Right forelimb (tissue), 1 donor: ENCODE measurements at places on chromosomes 7 and 10.

GRCh38 chr7:110568932-110569331 is 522.0 kb upstream of the LRRN3 start:
- no peak for DNase-seq

DNA sequence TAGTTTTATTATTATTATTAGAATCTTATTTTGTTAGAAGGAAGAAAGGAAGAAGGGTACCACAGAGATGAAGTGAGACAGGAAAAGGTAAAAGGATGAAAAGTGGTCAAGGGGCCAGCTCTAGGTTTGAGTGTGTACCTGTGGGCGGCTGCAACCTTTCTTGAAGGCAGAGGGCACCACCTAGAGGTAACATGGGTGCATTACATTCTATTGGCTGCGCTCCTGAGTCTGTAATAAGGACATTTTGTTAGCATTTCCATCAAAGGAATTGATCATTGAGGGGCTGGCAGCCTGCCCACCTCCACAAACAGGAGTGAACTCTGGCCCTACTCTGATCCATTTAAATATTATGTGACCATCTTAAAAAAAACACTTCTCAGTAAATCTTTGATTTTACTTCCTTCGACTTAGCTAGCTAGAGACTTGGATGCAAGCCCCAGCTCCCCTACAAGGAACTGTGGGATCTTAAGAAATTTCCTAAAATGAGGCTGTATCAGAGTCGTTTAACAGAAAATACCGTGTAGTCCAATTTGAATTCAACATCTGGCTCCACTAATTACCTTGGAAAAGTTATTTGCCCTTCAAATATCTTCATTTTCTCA is 610.4 kb downstream of the IPMK start:
- DNase-seq = peak; percentile 45

GRCh38 chr10:11810313-11810766 is 12.8 kb upstream of the PROSER2 start:
- DNase-seq = no peak

DNA sequence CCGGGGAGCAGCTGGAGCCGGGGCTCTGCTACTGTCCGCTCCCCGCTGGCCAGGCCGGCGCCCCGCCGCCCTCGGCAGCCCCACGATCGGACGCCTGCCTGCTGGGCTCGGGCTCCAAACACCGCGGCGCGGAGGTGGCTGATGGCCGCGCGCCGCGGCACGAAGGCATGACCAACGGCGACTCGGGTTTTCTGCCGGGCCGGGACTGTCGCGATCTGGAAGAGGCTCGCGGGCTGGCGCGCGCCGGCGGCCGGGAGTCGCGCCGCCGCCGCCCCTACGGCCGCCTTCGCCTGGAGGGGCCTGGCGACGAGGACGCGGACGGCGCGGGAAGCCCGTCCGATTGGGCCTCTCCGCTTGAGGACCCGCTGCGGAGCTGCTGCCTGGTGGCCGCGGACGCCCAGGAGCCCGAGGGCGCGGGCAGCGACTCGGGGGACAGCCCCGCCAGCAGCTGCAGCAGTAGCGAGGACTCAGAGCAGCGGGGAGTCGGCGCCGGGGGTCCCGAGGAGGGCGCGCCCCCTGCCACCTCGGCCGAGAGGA is 570 bp downstream of the TBC1D12 start:
- DNase-seq = peak; percentile 71

DNA sequence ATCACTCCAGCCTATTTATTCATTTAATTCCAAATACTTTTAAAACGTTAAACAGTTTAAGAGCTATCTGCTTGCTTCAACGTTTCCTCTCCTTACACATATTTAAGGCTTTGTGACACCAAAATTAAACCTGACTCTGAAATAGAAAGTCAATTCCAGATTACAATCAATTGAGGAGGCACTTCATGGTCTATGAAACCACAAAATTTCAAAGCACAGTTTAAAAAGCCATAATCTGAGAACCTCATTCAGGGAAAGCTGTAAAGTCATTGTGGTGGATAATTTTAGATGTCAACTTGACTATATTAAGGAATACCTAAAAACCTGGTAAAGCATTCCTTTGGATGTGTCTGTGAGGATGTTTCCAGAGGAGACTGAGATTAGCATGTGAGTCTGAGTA is 6.2 kb downstream of the SNX13 start:
- DNase-seq = no peak

DNA sequence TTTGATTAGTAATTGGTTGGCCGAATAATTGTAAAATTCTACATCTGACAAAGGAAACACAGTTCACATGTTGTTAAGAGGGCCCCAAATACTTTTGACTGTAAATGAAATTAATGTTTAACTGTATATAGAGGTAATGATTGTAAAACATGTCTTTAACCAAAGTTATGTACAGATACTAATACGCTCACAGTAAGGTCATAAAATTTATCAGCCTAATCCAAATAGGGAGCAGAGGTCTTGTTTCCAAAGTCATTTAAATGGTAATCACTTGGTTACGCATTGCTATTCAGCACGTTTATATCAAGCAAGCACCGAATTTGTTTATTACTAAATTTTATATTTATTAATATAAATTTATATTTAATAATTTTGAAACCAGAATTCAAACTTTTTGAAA is 1.4 kb downstream of the PHYHIPL start:
- no peak for DNase-seq

DNA sequence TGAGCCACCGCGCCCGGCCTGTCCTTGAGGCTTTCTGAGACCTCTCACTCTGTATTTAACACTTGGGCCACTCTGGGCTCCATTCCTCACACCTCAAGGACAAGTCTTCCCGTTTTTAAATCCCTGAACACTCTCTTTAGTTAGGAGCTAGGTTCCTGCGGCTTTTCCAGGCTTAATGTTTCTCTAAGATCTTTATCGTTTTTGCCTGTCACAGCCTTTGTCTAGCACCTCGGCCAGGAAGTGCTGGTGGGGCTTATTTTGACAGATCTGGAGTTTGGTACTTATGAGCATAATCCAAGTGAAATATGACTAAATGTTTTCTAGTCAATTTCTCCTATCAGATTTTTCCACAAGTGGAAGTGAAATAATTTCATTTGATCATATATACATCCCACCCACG is 186.6 kb downstream of the DPY19L1 start:
- DNase-seq = no peak

GRCh38 chr7:149500201-149500600 is 2.6 kb upstream of the ZNF746 start:
- no peak for DNase-seq
